ENCODE measurements at places on chromosomes 3 and 15.

- DNase-seq: no peak
Observed at GRCh38 chr15:86165265-86166211, 85.9 kb downstream of the AGBL1 start.

DNA sequence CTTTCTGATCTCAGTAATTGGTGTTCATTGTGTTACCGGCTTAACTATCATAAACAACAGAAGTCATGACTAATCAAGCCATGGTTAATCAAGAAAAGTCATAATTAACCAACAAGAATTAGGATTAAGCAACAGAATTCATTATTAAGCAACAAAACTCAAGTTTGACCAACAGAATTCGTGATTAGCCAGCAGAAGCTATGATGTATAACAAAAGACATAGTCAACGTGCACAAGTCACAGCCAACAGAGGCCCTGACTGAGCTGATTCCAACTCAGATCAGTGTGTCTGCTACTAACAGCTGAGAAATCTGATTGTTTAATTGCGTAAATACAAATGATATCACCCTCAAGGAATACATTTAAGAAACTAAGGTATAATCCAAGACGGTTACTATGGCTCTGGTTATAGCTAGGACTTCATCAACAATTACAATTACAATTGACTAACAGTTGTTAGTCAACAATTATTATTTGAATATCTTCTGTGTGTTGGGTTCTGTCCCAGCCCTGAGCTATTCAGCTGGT, 67.7 kb downstream of the RARB start:
- no peak for DNase-seq

- no peak for DNase-seq
Observed at GRCh38 chr15:92848852-92849598, 51.1 kb upstream of the CHD2 start.

- peak; percentile 50 for DNase-seq
Observed at GRCh38 chr3:128584412-128585020, 66.1 kb downstream of the RPN1 start.

DNA sequence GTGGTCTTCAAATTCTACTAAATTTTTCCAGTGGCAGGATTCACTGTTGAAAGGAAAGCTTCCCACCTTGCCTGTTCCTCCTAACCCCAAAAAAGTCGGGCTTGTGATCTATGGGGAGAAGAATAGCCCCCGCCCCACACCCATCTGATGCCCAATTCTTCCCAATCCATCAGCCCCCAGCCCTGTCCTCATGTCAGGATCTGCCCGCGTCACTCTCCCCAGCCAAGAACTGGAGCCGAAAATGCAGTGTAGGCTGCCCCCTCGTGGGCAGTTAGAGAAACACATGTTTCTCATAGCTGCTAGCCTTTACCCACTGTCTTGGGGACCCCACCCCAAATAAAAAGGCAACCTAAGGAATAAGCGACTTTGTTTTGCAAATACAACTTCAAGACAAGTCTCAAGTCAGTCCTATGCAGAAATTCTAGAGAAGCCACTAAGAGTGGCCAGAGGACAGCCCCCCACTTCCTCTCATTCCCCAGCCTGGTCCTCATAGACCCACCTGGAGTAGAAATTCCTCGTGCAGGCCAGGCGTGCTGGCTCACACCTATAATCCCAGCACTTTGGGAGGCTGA, 13.0 kb upstream of the CSK start:
- peak; percentile 95 for DNase-seq

- no peak for DNase-seq
Observed at GRCh38 chr3:122952520-122952919, 75.0 kb downstream of the SEMA5B start.

GRCh38 chr3:192514081-192514753, 213.1 kb downstream of the FGF12 start:
- DNase-seq: peak; percentile 44

DNA sequence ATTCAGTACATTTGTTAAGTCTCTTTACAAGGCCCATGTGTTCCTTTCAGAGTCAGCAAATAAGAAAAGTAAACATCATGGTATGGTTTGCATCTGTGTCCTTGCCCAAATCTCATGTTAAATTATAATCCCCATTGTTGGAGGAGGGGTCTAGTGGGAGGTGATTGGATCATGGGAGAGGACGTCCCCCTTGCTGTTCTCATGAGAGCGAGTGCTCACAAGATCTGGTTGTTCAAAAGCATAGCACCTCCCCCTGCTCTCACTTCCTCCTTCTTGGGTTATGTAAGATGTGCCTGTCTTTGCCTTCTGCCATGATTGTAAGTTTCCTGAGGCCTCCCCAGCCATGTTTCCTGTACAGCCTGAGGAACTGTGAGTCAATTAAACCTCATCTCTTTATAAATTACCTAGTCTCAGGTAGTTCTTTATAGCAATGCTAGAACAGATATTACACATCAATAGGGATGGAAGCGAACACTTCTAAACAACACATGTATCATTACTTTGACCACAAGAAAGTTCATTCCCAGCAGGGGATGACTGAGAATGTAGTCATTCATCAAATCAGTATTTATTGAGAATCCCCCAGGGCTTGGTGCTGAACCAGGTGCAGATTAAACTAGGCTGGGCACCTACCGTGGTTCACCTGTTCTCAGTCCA, 4.1 kb downstream of the EFCAB12 start:
- DNase-seq: no peak

DNA sequence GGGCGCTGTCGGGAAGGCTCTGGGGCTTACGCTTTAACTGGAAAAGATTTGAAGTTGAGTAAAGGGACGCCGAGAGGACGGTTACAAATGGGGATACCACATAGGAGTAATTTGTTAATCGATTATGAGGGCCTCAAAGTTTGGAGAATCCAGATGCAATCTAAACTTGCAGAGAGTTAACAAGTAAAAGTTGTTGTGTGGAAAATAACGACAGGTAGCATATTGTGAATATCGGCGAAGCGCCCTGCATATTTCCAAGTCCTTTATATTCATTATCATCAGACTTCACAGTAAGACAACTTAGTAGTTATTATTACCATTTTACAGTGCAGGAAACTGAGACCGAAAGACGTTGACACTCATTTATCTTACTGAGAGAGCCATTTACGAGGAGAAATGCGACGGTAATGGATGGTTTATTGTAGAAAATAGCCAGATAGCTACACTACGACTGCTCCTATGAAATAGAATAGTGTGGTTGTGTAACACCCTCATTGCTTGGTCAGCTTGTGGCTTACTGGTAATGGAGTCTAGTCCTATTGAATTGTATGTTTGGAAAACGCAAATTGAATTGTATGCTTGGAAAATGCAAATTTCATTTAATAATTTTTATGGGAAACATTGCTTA, 700 bp downstream of the MKRN2 start:
- DNase-seq: peak; percentile 41

- no peak for DNase-seq
Observed at GRCh38 chr3:186502138-186502948, 41.8 kb downstream of the CRYGS start.

GRCh38 chr3:115784739-115785536, 161.6 kb downstream of the GAP43 start:
- DNase-seq: no peak

DNA sequence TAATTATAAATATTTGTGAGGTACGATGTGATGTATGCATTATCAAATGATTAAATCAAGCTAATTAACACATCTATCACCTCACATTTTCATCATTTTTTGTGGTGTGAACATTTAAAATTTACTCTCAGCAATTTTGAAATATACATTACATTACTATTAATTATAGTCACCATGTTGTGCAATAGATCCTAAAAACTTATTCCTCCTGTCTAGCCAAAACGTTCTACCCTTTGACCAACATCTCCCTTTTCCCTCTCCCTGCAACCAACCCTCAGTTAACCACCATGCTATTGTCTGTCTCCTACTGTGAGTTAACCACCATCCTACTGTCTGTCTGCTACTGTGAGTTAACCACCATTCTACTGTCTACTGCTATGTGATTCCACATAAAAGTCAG, 20.7 kb upstream of the SLMAP start:
- no peak for DNase-seq

- DNase-seq: no peak
Observed at GRCh38 chr3:98536456-98537017, 4.8 kb downstream of the GPR15 start.

- no peak for DNase-seq
Observed at GRCh38 chr3:14405360-14406238, 3.2 kb downstream of the SLC6A6 start.

DNA sequence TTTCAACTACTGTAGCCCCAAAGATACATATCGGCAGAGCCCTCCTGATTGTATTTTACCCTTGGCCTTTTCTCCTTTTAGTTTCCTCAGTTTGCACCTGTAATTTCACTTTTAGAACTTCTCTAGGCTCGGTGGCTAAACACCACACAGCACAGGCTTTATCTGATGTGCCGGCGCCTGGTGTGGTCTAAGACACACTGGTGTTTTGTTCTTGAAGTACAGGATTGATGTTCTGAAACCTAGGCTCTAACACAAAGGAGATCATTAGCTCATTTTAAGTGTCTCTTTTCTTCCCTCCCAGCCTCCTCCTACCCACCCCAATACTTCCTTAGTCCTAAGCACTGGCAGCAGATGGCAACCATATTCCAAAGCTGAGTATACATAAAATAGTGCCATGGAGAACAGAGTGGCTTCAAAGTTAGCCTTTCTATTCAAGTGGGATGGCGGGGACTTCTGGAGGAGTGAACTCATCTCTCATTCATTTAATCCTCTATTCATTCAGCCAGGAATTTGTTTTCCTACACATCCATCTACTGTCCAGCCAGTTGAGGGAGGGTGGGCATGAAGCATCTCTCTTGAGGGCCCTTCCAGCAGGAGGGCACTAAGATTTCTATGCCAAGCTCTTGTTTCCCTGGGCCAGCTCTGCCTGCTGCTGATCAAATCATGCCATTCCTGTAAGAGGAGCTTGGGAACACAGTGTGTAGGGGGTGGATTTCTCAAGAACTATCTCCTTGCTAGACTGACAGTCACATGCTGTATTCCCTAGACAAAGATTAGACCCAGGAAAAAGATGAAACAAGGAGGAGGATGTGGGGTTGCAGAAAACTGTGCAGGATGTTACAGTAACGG, 71.2 kb downstream of the TIGIT start:
- no peak for DNase-seq

DNA sequence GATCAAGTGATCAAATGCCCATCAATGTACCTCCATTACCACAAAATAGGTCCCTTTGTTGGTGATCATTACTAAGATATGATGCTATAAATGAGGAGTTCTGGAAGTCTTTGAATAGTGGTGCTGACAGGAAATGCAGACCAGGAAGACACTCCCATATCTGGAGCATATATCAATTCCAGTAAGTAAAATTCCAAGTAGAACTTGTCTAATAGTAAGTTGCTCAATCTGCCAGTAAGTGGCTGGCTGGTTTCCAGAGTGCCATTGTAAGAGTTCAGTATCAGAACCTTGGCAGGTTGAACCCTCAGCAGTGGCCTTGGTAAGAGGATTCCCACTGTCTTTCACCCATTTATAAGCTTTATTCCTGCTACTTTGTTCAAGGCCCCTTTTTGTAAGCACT, 379.9 kb upstream of the RBMS3 start:
- no peak for DNase-seq

DNA sequence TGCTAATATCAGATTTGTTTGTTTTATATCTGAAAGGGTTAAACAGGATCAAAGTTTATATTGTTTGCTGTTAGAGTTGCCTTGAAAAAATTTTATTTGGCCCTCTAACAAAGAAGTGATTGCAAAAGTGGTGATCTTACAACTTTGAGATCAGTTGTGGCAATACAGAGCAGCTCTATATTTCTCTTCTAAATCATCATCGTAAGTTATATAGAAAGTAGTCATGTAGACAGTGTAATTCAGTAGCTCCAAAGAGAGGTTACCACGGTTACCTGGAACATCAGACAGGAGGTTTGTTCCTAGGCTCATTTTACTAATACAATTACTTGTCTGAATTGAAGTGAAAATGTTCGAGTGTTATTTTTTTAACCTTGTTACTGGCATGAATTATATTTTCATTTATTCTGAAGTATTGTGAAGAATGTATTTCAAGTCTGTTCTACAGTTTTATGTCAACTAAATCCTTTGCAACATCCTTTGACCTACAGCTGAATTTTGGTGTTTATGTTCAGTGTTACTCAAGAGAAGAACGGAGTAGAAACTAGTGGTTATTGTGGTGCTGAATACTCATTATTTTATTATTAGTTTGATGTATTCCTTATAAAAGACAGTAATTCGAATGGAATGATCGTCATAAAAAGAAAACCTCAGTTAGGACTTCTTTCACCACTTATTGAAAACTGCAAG, 214.2 kb downstream of the NAALADL2 start:
- DNase-seq: no peak

DNA sequence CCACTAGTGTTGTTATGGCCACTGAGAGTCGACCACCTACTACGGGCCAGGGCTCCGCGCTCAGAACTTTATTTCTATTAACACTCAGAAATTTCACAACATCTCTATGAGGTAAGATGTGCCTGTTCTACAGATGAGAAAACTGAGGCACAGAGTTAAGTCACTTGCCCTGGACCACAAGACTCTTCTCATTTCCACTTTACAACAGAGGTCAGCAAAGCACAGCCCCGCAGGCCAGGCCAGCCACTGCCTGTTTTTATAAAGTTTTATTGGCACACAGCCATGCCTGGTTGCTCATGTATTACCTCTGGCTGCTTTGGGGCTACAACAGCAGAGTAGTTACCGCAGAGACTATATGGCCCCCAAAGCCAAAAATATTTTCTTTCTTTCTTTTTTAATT, 503.6 kb downstream of the SHQ1 start:
- DNase-seq: no peak

GRCh38 chr3:17771177-17772017, 29.0 kb upstream of the TBC1D5 start:
- DNase-seq: no peak
